ENCODE measurements at places on chromosomes 3 and 15.

GRCh38 chr3:191768421-191768820, 307.5 kb downstream of the PYDC2 start:
- no peak for DNase-seq

DNA sequence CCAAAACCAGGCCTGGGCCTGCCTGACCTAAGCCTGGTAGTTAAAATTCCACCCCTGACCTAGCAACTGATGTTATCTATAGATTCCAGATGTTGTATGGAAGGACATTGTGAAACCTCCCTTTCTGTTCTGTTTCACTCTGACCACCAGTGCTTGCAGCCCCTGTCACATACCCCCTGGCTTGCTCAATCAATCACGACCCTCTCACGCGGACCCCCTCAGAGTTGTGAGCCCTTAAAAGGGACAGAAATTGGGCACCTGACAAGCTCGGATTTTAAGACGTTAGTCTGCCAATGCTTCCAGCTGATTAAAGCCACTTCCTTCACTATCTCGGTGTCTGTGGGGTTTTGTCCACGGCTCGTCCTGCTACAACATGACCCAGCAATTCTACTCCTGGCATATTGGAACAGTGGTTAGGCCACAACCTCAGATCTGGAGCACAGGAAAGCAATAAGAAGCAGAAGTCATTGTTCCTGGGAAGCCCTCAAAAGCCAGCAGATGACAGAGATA, 36.7 kb upstream of the LHFPL4 start:
- DNase-seq: no peak

DNA sequence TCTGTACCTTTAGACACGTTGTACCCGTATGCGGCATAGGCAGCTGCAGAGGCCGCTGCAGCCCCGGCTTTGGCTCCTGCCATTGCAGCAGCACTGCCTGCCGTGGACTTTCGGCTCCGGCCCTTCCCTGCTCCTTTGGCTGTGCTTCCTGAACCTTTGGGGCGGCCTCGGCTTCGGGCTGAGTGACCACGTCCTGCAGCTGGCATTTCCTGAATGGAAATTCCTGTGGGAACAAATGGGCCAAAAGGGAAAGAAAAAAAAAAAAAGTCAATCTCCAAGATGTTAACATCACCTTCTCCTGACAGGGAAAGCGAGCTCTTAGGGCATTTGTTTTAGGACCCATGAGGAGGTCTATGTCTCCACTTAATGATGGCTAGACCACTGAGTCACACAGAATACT, 29.6 kb downstream of the CHAC1 start:
- peak; percentile 75 for DNase-seq

DNA sequence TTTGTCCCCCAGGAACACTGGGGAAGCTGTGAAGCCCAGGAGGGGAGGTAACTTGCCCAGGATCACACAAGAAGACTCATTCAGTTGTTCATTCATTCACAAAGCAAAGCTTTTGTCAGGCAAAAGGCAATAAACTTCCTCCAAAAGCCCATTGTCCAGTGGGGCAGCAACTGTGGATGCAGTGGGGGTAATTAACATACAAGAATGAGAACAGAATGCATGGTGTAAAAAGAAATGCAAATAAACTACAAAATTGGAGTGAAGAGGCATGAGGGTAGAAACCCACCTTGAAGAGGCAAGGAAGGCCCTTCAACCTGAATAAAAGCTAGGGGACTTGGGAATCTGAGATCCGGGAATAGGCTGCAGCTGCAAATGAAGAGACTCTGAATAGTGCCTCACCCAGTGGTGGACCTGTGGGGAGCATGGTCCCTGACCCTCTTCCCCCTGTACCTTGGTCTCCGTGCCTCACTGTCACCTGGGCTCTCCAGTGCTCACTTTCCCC, 363.6 kb downstream of the CLSTN2 start:
- no peak for DNase-seq

- DNase-seq: no peak
Measured at GRCh38 chr3:134638385-134639030, 12.3 kb downstream of the KY start.

DNA sequence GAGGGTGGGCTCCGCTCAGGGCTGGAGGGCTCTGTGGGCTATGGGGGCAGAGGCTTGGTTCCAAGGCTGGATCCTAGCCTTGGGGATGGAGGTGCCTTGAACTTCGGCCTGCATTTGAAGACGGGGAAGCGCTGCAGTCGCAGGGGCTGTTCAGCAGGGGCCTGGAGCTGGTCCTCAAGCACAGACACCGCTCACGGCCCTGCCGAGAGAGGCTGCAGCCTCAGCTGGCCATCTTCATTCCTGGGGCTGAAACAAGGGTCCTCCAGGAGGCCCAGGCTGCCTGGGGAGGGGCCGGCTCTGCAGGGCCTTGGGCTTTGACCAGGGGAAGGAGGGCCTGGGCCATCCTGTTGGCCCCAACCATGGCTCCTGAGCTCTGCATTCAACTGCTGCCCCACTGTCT, 25.6 kb upstream of the PLXND1 start:
- no peak for DNase-seq

DNA sequence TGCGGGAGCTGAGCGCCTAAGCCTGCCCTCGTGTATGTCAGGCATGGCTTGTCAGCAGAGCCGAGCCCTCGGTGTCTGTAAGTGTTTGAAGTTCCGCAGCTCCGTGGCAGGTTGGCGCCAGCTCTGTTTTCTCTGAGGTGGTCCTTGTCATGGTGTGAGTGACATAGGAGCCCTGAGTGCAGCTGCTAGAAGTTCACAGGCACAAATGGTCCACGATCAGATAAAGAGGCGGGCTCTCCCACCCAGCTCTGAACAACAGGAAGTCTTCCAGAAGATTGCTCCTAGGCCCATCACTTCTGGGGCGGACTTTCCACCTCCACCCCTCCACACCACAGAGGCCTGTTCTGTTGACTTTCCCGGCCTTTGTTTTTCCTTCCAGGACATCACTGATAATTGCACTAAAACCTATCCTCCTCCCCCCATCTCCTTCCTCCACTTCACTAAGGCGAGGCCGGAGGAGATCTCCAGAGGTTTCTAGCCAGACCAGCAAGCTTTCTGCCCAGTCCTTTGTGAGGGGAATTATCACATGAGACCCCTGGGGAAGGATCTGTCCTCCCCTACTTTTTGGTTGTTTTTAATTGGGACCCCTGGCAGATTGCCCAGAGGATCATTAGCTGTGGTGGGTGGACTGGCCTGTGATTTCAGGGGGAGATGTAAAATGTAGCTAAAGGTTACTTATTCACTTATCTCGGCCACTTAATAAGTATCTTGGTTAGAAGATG, 19.9 kb downstream of the ITPR1 start:
- DNase-seq: peak; percentile 49

GRCh38 chr15:56074481-56075265, 81.3 kb upstream of the NEDD4 start:
- DNase-seq: no peak

DNA sequence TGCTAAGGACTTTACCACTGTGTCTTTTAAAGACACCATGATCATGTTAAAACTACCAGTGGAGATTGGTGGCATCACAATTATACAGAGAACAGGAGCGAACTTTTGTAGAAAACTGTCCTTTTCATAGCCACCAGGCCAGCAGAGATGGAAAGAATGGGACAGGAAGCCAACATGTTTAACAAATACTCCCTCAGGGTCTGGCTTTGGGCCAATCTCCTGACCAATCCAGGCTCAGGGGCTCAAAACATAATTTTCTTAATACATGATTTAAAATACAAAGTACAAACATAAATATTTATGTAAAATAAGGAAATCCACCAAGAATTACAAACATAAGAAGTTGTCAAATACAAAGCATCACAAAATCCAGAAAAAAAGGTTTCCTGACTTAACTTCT, 266.0 kb downstream of the VPS13C start:
- no peak for DNase-seq

GRCh38 chr3:69174871-69175737, 52.7 kb upstream of the LMOD3 start:
- DNase-seq: no peak

DNA sequence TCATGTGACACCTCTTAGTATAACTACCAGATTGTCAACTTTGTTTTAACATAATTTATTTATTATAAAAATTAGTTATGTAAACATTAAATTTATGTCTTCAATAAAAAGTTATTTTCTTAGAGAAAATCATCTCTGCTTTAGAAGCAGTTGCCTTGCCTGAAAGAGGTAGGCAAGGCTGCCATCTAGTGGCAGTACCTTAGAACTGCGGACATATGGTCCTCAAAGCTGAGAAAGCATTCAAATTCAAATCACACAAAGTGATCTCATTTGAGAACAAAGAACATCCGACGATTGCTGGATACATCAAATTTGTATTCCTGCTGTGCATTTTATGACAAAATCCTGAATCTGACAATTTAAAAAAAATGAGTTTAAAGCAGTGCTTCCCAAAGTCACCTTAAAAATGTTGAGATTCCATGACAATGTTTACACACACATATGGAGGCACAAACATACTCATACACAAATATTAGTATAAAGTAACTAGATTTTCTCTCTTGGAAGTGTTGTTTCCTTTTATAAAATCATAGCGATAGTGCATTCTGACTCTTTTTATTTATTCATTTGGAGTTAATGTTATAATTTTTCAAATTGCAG, 617.4 kb downstream of the CADM2 start:
- peak; percentile 44 for DNase-seq

DNA sequence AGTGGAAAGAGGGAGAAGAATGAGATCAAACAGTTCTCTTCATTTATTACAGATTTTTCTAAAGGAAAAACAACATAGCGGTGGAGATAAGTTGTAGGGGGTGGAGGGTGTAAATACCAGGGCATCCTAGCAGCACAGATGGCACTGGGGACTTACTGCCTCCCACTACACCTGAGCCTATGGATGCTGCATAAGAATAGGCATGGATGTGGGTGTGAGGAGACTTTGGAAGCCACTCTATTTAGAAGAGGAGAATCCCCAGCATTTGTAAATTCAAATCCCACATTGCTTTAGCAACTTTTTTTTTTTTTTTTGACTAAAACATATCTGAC, 27.4 kb upstream of the IL1RAP start:
- DNase-seq: no peak

- no peak for DNase-seq
Measured at GRCh38 chr3:163335429-163335828, 1742.9 kb downstream of the SI start.

GRCh38 chr3:69120879-69121464, 1.4 kb downstream of the LMOD3 start:
- peak; percentile 64 for DNase-seq

DNA sequence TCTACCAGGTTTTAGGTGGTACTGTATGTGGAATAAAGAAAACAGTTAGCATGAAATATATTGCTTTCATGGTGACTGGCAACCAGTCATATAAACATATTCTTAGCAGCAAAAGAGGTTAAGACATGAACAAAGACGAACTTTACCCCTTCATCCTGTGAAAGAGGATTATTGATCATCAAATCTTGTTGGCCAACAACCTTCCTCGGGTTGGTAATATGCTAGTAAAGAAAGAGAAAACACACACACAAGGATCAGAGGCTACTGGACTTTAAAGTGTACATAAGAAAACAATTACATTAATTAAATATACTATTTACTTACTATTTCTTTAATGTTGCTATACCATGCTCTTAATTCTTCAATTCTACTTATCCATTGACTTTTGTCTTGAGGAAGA, 337.9 kb downstream of the TBC1D5 start:
- no peak for DNase-seq

DNA sequence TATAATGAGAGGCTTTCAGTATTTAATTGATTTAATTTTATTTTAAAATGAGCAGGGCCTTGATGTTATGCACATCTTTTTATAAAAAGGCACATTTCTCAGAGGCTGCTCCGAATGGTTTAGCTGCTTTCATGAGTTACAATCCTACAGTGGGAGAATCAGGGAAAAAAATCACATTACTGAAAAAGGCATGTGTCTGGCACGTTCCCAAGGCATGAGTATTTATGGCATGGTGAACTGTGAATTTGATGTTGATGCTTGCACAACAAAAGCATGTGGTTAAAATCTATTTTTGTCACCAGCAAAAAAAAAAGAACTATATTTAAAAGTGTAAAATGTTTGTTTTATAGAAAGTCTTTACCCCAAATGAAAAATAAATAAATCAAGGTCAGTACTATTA, 485.2 kb upstream of the ROBO2 start:
- DNase-seq: no peak

DNA sequence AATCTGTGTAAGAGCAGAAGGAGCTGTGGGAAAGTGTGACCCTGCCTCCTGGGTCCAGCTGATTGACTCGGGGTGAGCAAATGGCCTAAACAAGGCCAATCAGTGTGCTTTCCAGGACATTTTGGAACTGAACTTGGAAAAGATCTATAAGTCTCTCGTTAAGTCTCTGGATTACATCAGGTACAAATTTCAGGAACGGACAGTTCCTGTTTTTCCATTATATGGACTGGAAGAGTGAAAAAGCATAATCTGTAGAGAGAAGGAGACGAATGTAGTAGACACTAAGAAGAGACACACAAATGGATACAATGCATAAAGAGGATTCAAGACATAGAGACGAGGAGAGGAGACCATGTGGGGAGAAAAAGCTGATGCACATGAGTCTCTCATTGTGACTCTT, 167.3 kb downstream of the C3orf70 start:
- DNase-seq: no peak

GRCh38 chr3:13167829-13168228, 94.6 kb upstream of the IQSEC1 start:
- no peak for DNase-seq

DNA sequence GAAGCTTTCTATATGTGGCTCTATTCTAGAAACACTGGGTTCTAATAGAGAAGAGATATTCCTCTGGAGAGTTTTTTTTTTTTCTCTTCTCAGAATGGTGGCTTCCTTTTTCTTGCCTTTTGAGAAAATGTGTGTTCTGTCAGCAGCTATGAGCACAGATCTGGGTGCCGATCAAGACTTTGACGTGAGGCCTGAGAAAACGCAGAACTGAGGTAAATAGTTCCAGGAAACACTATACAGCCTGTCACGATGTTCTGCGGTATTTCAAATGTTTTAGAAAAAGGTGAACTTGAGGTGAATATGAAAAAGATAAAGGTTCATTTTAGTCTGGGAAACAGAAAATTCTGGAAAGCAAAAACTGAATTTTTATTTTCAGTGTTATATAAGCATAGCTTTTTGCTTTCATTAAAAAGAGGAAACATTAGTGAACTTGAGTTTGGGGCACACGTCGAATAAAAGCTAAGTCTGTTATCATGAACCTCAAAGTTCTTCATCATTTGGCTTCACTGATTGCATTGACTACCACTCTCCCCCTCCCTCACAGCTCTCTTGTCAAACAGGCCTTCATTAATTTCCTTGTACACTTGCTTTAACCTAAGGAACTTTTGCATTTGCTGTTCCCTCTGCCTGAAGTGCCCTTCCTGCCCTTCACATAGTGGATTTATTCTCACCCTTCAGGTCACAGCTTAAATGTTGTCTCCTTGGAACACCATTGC, 265.1 kb downstream of the NFKBIZ start:
- DNase-seq: no peak

GRCh38 chr3:130823241-130823884, 70.5 kb upstream of the ATP2C1 start:
- no peak for DNase-seq

GRCh38 chr3:111548092-111548491, 6.1 kb downstream of the CD96 start:
- no peak for DNase-seq

GRCh38 chr15:73394782-73395181, 26.0 kb upstream of the HCN4 start:
- DNase-seq: peak; percentile 61

- DNase-seq: peak; percentile 60
Measured at GRCh38 chr15:68418611-68419161, 13.3 kb downstream of the ITGA11 start.

- no peak for DNase-seq
Measured at GRCh38 chr3:22228705-22229104, 477.7 kb upstream of the ZNF385D start.

GRCh38 chr3:73427048-73427706, 197.6 kb downstream of the PDZRN3 start:
- no peak for DNase-seq

Data from left cardiac atrium (tissue), 4 donors.